D341Med (cell line): ENCODE measurements at places on chromosomes 2 and 18.

DNA sequence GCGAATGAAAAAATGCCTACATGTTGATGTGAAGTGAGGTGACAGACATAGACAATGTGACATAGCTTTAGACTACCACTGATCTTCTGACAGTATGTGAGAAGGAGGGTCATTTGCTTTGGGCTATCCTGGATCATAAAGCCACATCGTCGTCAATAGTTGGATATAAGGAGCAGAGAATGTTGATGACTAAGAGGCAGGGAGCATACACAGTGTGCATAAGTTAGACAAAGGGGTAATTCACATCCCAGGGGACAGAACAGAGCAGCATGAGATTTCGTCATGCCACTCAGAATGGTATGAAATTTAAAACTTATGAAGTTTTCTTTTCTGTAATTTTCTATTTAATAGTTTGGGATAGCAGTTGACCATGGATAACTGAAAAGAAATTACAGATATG lies 403.2 kb downstream of the DSC3 start:
- no peak for DNase-seq

- DNase-seq: no peak
Measured at GRCh38 chr18:45103319-45104048, 422.8 kb downstream of the SETBP1 start.

- DNase-seq: no peak
Measured at GRCh38 chr2:145186303-145186702, 666.4 kb upstream of the ZEB2 start.

- no peak for DNase-seq
Measured at GRCh38 chr2:132747046-132747445, 77.0 kb upstream of the LYPD1 start.

GRCh38 chr2:69061525-69061924 lies 48.5 kb downstream of the ANTXR1 start:
- no peak for DNase-seq

GRCh38 chr2:102141970-102142828 lies at the start of gene IL1R1:
IL1R1 (plus strand) TSS chr2:102142746; CDS start chr2:102157725, 14,979 bp downstream.
- peak; percentile 41 for DNase-seq

GRCh38 chr2:85501248-85501647 lies 37.7 kb upstream of the MAT2A start:
- no peak for DNase-seq

GRCh38 chr18:73945130-73945792 lies 202.4 kb downstream of the FBXO15 start:
- DNase-seq: no peak

- DNase-seq: no peak
Measured at GRCh38 chr2:70728128-70728527, 39.9 kb downstream of the ADD2 start.

GRCh38 chr2:185279999-185280398 lies 458.6 kb upstream of the FSIP2 start:
- no peak for DNase-seq

GRCh38 chr2:160294339-160294803 lies 94.3 kb upstream of the ITGB6 start:
- no peak for DNase-seq

DNA sequence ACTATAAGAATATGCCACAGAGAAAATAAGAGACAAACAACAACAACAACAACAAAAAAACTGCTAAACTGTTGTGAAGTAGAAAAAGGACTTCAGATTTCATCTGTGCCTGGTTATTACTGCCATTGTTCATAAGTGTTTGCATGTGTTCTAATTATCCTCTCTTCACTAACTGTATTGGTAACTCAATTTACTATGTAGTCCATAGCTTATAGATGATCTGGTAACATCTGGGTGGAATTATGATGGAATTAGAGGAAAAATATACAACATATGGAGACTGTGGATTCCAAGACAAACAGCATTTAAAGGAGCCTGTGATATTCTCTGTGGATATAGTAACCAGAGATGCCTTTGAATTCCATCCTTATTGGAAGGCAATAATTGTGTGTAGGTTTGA lies 1891.5 kb upstream of the PIK3C3 start:
- no peak for DNase-seq

DNA sequence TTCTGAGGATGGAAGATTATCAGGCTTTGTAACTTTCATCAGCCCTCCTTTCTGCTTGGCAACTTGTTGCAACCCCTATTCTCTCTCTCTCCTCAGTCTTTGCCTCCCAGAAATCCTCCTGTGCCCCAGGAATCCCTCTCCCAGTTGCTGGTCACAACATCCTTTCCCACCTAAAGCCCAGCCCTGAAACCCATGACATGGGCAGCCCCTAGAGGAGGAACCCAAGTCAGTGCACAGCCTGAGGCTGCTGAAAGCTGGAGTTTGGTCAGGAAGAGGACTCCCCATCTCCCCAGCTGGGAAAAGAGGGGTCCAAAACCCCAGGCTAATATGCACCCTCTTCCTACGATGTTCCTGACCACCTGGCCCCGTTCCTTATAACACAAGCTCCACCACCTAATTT lies 29.5 kb downstream of the PKDCC start:
- DNase-seq: no peak

GRCh38 chr2:44184106-44184505 lies 15.4 kb downstream of the PPM1B start:
- no peak for DNase-seq

DNA sequence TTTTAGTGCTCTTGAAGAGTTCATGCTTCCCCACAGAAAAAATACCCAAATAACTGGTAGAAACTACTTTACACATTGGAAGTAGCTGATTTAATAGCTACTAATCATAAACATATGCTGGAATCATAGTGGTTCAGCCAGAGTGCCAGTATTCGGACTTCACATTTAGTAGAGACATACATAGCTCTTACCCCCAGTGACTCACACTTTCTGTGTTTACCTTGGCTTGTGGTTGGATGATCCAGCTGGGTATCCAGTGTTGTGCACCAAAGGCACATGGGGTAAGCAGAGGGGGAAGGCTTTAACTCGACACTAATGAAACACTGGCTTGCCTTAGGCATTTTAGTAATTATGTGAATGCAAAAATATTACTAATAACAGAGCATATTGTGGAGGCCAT lies 18.1 kb downstream of the ARHGAP28 start:
- no peak for DNase-seq

- DNase-seq: no peak
Measured at GRCh38 chr2:159795841-159796690, 1.9 kb downstream of the CD302 start.

DNA sequence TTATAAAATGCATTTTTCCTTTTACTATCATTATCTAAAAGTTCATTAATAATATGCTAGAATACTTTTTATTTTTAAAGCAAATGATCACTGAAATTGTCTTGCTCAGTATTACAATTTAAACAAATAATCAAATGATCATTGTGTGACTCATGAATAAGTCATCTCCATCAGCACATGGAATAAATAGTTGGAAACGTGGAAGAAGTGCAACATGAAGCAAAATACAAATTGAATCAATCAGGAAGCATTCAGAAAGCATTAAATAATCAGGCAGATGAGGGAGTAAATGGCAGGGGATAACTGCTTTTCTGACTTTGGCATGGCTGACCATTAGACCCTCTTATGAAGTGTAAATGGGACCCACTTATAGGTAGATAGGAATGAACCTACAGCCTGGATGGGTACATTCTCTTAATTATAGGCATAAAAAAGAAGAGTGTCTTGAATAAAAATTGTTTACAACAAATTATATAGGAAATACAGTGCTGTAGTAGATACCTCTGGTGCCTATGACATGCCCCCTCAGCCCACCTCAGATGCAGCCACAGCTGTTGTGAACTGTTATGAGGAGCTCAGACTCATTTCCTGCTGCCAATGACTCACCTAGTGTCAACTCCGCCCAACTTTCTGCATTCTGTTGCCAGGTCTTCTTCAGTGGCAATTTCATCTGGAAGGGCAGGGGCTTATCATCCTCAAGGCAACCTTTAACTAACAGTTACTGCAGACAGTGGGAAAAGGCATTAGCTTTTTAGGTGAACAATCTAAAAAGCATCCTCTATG lies 936.0 kb downstream of the TRIB2 start:
- DNase-seq: no peak

GRCh38 chr2:141062443-141062842 lies 1068.4 kb downstream of the LRP1B start:
- DNase-seq: no peak

DNA sequence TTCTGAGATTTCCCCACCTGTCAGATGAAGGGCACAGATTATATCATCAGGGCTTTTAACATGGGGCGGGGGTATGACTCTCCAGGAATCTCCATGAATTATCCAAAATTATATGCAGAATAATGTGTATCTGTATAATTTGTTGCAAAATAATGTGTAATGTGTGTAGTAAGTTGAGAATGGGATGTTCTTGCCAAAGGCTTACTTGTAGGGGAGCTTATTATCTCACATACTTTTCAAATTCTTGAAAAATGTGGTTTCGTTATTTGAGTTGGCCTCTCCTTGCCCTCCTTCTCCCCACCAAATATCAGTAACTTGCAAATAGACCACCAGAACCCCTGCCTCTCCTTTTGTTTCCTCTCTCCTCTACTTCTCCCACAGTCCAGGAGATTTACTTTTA lies 35.6 kb downstream of the UBR3 start:
- DNase-seq: no peak

- no peak for DNase-seq
Measured at GRCh38 chr2:203870941-203871340, 3.4 kb downstream of the CTLA4 start.

DNA sequence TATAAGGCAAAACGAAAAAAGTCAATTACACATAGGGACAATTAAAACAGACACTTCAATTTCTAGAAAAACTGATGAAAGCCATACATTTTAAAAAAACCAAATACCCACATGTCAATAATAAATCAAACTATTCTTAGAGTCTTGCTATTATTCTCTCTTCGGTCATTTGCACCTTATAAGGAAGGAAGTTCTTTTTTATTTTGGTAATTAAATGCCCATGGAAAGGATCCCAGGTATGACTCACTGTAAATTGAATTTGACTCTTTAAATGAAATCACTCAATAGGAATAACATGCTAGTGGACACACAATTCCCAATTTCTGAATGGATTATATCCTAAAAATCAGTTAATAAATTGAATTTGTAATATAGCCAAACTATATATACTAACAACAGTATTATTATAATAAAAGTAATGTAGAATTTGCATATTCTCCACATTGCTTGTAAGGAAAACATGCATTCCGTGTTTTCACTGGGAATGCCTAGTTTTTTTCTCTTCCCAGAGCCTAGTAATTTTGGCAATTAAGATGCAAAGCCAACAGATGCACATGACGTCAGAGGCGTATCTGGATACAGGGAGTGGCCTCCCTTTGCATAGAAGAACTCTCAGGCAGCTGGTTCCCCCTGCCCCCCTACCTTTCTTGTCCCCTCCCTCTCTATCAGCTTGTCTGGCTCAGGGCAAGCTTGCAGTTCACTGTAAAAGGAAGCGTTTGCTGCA lies 153.5 kb upstream of the PGAP1 start:
- peak; percentile 49 for DNase-seq

DNA sequence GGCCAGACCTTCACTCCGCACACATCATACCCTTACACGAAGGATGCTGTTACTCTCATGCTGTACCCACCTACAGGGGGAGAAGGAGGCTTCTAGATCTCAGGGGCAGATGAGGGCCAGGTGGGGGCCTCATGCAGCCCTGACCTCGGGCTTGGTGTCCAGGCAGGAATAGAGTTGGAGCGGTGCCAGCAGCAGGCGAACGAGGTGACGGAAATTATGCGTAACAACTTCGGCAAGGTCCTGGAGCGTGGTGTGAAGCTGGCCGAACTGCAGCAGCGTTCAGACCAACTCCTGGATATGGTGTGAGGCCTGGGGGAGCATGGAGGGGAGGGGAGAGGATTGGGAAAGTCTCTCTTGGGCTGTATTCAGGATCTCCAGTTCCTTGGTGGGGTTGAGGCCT lies 4.0 kb upstream of the RNF181 start:
- DNase-seq: no peak

DNA sequence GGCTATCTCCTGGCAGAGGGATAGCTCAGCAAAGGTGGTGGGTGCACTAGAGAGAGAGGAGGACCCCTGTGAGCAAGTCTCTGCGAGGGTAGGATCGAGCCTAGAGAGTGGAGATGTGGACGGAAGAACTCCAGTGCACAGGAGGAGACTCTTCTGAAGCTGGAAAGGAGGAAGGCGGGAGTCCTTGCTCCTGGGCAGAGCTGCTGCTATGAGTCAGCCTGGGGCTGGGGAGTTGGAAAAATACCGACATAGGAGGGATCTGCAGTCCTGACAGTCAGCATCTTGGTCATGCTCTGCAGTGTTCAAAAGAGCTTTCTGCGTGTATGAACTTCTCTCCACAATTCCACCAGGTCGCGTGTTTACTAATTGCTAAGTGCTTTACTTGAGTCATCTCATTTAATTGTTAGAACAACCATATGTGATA lies 233.8 kb downstream of the LDLRAD4 start:
- DNase-seq: no peak

DNA sequence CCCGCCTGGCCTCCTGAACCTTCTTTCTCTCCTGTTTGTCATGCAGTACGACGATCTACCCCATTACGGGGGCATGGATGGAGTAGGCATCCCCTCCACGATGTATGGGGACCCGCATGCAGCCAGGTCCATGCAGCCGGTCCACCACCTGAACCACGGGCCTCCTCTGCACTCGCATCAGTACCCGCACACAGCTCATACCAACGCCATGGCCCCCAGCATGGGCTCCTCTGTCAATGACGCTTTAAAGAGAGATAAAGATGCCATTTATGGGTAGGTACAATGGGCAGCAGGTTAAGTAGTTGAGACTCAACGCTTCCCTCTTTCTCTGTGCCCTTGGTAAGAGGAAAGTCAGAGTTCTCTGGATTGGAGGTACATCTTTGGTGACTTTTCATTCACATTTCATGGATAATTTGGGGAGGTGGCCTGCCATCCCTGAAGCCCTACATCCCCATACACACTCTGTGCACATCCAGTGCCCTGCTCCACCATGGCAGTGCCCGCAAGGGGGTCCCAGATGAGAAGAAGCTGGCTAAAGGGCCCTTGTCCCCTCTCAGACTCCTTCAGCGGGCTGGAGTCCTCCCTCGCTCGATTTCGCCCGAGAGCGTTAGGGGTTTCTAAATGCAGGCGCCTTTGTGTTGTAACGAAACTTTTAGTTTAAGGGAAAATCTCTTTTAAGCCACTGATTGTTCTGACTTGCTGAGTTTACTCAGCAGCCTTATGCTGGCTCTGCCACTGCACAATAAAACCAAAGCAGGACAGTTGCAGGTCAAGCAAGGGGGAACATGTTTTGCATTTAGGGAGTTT lies 3.0 kb downstream of the MEIS1 start:
- DNase-seq: no peak

DNA sequence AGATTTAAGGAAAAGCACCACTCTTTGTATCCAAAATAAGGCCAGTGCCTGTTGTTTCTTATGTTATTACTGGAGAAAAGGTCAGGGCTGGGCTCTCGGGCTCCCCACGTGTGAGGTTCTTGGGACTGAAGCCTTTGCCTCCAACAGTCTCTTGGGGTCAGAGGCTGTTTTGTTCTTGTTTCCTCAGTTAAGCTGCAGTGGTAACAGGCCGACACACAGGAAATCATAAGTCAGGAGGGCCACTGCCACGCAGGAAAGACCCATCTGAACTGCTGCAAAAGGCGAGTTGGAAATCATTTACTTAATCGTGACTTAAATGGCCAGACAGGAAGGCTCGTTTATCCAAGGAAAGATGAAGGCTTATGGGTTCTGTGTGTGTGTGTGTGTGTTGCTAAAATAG lies 30.3 kb upstream of the IL37 start:
- DNase-seq: no peak
